Activated naive CD4-positive, alpha-beta T cell treated with anti-CD3 and anti-CD28 coated beads, Interleukin-2, amount 50 U/mL, for 16 hours (primary cell): ENCODE measurements at places on chromosomes 1 and 21.
A peak's percentile ranks its signal among the peaks of the same experiment; 100 is the strongest.

DNA sequence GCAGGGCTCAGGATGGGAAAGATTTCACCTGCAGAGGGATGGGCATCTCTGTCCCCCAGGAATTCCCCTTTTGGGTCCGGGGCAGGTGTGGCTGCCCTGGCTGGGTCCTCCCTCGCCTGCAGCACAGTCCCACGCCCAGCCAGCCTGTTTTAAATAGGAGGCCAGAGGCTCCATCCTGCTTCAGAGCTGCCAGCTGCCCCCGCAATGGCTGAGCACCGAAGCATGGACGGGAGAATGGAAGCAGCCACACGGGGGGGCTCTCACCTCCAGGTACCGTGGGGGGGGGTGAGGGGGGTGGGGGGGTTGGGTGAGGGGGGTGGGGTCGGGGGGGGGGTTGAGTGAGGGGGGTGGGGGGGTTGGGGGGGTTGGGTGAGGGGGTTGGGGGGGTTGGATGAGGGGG is 3.6 kb downstream of the SCNN1D start:
- no peak for DNase-seq

- DNase-seq: no peak
These were observed 122.3 kb downstream of the DMRTB1 start for GRCh38 chr1:53581476-53581875.

GRCh38 chr1:232518349-232518748 is 111.6 kb downstream of the SIPA1L2 start:
- DNase-seq: no peak

DNA sequence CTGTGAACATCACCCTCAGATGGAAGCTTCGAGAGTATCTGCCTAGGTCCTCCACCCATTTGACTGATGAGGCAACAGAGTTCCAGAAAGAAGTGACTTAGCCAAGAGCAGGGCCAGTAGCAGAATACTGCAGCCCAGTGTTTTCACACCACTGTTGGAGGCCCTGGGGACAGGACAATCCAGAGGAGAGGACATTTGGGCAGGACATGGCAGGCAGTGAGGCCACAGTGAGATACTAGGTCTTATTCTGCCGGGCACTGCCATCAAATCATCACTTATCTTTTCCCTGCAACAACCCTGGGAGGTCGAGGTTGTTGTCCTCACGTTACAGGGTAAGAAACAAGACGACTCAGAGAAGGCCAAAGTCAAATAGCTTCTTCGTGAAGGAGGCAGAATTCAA is 5.5 kb upstream of the FOXO6 start:
- DNase-seq: no peak

- peak; percentile 6 for DNase-seq
These were observed 62.3 kb upstream of the ADARB1 start for GRCh38 chr21:45011911-45012661.

- DNase-seq: no peak
These were observed 213.7 kb upstream of the HOOK1 start for GRCh38 chr1:59601041-59601441.
